ENCODE measurements at places on chromosomes 2 and 18.

DNA sequence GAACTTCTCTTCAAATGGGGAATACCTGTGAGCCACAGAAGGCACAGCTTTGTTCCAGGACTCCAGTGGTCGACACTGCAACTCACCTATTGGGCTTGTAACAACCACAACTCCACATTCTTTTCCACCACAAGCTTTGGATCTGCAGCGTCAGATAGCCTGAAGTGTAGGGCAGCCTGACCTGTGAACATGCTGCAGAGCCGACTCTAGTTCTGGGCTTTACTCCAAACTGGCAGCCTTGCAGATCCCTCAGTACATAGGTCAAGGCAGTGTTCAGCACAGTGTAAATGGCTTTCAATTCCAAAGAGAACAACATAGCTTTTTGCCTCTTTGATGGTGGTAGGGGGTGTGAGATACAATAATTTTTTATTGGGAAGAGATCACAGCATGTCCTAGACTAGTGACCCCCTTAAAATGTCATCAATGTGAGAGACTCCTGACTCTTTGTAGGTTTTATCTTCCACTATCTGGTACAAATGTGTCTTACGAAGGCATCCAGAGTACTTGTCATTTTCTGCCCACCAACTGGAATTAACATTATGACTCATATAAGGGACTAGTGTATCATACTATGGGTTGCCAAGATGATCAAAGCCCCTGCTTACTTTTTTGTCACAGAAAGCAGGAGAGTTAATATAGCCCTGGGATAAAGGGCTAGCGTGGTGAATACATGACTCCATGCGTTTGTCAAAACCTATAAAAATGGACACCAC lies 149.8 kb downstream of the COPS8 start:
- no peak for DNase-seq

GRCh38 chr2:68043695-68044094 lies 19.1 kb downstream of the C1D start:
- DNase-seq: no peak

GRCh38 chr2:88471083-88471942 lies 18.8 kb upstream of the FOXI3 start:
- no peak for DNase-seq

DNA sequence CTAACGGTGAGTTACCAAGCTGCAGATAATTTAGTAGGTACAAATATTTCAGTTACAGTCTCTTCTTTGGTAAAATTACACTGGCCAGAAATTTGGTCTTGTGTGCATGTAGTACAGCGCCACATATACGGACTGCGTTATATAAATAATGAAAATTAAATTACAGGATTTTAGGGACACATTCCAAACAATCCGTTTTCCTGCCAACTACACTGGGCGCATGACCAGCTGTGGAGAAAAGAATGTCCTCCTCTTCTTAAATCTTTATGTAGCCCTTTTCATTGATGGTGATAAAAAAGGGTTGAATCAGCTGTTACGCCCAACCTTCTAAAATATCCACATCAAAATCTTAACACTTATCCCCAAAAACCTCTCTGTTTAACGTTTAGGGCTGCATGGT lies 37.5 kb downstream of the TCF4 start:
- DNase-seq: no peak

DNA sequence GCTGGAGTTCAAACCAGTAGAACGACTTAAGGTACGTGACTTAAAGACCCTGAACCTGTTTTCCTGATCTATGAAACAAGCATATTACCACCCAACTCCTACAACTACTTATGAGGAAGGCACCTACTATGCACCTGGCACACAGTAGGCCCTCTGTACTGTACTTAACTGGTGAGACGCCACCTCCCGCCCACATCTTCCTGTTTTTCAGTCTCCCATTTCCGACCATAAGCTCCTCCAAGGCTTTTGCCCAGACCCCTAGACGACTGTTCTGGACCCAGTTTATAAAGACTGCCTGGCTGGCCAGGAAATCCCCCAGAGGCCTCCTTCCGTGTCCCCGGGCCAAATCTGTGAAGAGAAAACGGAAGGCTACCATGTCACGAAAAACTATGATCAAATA lies 1.5 kb downstream of the GALNT14 start:
- DNase-seq: no peak

- no peak for DNase-seq
Observed at GRCh38 chr2:223889229-223889628, 51.8 kb upstream of the AP1S3 start.

All from CD8-positive, alpha-beta memory T cell (primary cell).